ENCODE measurements at places on chromosomes 7 and 10.

GRCh38 chr10:60470091-60470490, 80.4 kb upstream of the ANK3 start:
- DNase-seq: no peak

DNA sequence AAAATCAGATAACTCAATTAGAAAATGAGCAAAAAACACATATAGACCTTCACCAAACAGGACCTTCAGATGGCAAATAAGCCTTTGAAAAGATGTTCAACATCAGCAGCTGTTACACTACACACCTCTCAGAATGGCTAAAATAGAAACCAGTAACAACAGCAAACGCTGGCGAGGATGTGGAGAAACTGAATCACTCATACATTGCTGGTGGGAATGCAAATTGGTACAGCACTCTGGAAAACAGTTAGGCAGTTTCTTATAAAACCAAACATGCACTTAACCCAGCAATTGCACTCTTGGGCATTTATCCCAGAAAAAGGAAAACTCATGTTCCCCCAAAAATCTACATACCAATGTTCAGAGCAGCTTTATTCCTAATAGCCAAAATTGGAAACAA, 37.7 kb upstream of the SMARCD3 start:
- no peak for DNase-seq

- DNase-seq: no peak
Measured at GRCh38 chr7:4712281-4713182, 30.4 kb downstream of the FOXK1 start.

DNA sequence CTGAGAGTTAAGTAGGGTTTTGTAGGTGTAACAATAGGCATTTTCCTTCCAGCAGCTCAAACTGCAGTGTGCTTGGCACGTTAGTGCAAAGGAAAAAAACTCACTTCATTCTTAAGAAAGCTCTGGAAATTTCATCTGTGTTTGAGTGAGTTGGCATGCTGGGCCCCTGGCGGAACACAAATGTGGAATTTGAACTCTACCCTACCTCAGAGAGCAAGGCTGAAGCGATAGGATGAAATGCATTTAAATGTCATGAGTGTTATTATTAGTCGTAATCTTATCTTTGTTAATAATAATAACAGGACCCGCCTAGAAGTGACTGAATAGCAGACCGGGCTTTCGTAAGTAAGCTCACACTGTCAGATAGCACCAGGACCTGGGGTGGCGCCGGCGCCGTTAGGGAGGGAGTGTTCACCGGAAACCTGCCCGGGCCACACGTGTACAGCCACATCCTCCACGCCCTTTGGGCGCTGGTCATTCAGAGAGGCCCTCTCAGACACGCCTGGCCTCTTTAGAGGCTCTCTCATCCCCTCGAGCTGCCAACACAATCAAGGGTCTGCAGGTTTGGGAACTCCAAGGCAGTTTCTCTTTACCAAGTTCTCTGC, 63.5 kb downstream of the GRK5 start:
- no peak for DNase-seq

All from AG09319 (cell line).